Vagina (tissue), 2 donors: ENCODE measurements at places on chromosomes 16 and 17. TPM values are rescaled to one million over a fixed set of nuclear protein-coding genes. Genes with fewer than 3 reads are reported as not detected.

Gene FOXN1
- 3.4 TPM for total RNA-seq

DNA sequence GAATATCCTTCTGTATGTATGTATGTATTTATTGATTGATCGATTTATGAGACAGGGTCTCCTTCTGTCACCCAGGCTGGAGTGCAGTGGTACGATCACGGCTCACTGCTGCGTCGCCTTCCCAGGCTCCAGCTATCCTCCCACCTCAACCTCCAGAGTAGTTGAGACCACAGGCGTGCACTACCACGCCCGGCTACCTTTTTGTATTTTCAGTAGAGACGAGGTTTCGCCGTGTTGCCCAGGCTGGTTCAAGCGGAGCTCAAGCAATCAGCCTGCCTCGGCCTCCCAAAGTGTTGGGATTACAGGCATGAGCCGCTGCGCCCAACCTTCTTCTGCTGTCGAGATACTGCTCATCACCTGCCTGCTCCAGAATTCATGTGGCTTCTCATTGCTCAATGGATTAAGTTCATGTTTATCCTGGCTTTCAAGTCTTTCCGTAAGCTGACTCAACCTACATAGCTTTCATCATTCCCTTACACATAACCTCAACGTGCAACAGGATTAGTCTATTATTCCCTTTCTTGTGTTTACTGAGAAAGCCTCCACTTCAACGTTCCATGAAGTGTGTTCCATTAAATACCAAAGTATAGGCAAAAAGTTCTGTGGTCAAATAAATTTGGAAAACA lies 13.6 kb downstream of the TAC4 start:
- no peak for DNase-seq

GRCh38 chr16:73610160-73610559 lies 562.2 kb upstream of the ZFHX3 start:
- no peak for DNase-seq

GRCh38 chr17:19756546-19756945 lies 8.4 kb upstream of the ALDH3A1 start:
- DNase-seq = no peak

Gene TBC1D3E
- total RNA-seq = not detected

- no peak for DNase-seq
Measured at GRCh38 chr17:4362141-4362540, 4.3 kb downstream of the UBE2G1 start.

GRCh38 chr16:65122724-65123395 lies 997 bp upstream of the CDH11 start:
- no peak for DNase-seq

DNA sequence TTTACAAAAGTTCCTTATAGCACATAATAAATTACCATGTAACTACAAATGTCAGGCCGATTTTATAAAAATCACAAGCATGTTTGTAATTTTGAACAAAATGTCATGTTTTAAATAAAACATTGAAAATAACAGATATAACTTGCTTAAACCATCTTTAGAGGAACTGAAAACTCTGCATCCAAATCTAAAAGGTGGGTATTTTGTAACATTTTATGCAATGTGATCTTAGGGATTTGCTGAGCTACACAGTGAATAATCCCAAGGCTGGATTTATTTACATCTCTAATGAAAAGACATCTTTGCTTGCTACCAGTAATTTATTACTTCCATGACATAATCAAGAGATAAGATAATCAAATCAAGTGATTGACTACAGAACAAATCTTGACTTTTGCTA lies 47.5 kb downstream of the N4BP1 start:
- no peak for DNase-seq

GRCh38 chr16:78288888-78289287 lies 189.4 kb downstream of the WWOX start:
- no peak for DNase-seq

DNA sequence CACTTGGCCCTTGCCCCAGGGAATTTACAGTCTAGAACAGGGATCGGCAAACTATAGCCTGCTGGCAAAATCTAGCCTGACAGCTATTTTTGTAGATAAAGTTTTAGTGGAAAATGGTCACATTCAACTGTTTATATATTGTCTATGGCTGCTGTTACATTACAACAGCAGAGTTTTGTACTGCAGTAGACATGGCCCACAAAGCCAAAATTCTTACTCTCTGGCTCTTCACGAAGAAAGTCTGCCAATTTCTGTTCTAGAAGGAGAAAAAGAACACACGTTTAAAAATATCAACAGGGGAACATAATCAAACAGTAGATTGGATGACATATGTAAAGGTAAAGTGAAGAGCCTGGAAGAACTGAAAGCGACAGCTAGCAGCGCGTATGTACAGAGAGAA lies 33.2 kb upstream of the CCDC182 start:
- DNase-seq = no peak

- no peak for DNase-seq
Measured at GRCh38 chr17:59154292-59154720, 680 bp downstream of the SKA2 start.

DNA sequence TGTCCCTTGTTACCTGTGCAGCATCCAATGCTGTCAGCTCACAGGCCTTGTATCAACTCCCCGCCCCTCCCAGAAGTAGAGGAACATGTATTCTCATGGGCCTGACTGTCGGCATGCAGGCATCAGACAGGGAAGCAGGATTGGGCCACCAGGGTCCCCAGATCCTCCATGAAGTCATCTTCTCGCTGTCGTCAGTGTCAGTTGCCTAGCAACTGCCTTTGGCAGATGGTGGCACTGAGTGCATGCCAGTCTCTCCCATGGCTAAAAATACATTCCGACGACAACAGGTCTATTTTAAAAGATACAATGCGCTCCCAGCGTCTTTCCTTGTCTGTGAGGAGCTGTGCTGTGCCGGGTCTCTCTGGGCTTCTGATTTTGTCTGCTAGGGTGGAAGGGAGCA lies 36.8 kb upstream of the CES5A start:
- DNase-seq = peak; percentile 81

- no peak for DNase-seq
Measured at GRCh38 chr17:29645515-29646051, 22.9 kb upstream of the CORO6 start.

GRCh38 chr16:24969071-24969470 lies 46.1 kb downstream of the ARHGAP17 start:
- DNase-seq = no peak

Gene METRNL
- 156 TPM for total RNA-seq

Gene RAB11FIP4
- 11.0 TPM for total RNA-seq

DNA sequence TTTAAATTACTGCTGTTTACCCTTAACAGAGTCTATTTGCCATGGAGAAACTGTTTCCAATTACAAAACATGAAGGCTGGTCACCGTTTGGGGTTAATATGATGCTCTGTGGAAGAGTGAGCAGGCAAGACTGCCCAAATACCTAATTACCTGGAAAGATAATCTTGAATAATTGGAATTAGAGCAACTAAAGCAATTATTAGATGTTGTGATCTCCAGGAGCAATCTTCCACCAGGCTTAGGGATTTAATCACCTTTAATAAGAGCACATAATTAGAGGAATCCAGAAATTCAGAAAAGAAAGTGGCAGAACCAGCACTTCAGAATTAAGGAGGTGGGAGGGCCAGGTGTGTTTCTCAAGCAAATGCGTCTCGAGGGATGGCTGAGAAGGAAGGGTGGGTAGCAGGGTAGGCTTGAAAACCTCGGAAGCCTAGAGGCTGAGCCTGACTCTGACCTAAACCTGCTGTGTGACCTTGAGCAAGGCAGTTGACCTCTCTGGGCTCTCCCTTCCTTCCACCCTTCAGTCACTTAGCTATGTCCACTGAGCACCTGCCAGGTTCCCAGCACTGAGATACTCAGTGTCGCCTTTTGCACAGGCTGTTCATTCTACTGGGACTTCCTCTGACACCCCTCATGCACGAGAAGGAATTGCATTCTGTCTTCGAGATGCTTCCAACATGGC lies 113.2 kb downstream of the GSG1L start:
- no peak for DNase-seq

DNA sequence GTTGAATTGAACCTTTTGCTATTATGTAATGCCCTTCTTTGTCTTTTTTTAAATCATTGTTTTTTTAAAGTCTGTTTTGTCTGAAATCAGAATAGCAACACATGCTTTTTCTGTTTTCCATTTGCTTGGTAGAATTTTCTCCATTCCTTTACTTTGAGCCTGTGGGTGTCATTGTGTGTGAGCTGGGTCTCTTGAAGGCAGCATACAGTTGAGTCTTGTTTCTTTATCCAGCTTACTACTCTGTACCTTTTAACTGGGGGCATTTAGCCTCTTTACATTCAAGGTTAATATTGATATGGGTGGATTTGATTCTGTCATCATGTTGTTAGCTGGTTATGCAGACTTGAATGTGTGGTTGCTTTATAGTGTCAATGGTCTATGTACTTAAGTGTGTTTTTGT lies 292.0 kb downstream of the MAP2K4 start:
- DNase-seq = no peak

Gene RAB26
- total RNA-seq = 1.5 TPM

Gene MILR1
- total RNA-seq = 11.0 TPM

DNA sequence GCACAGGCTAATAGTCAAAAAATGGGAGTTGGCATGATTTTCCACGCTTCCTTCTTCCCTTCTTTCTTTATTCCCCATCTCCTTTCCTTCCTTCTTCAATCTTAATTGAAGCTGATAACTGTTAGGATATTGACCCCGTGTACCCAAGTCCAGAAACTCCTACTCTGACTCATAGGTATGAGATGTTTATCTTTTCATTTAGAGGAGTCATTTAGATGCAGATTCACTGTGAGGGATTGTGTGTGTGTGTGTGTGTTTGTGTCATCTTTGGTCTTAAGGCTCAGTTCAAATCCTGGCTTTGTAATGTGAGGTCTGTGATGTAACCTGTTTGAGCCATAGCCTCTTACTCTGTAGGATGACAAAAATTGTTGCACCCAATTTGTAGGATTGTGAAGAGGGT lies 332.0 kb upstream of the MAF start:
- DNase-seq = no peak

Gene HS3ST3B1
- 5.9 TPM for total RNA-seq
